ENCODE measurements at places on chromosomes 7 and 10.

GRCh38 chr7:132576721-132577085 lies 433 bp upstream of the PLXNA4 start:
- no peak for DNase-seq

- no peak for DNase-seq
Measured at GRCh38 chr7:69776611-69777010, 178.3 kb downstream of the AUTS2 start.

DNA sequence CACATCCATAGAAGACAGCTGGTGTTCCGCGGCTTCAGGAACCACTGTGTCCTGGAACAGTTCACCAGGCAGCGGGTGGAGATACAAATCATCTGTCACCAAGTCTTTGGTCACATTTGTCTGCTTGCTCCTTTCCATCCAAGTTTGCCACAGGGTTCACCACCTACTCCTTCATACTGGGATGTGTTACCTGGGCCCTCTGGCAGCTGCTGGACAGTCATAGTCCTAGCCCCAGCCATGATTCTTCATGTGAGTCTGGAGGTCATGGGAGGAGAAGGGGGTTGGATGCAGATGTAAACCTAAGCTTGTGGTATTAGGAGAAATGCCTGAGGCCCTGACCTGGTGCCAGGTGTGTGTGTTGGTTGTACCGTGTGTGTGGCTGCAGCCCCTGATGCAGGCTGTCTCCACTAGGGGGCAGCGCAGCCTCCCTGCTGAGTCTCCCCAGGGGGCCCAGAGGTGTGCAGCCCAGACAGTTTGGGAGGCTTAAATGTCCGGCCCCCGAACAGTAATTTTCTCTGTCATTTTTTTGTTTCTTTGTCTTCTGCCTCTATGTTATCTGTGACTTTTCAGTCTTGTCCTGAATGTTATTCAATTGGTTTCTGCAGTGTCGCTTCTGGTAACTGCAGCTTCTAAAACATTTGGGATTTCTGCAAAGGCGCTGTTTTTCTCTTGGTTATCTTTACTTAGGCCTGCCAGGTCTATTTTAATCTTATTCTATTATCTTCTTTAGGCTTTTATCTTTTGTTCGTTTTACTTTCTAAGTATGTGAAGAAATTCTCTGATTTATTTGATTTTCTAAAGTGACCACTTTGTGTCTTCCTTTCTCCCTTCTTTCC lies 14.8 kb downstream of the NPS start:
- no peak for DNase-seq

GRCh38 chr10:528173-529165 lies 161.0 kb downstream of the DIP2C start:
- no peak for DNase-seq

DNA sequence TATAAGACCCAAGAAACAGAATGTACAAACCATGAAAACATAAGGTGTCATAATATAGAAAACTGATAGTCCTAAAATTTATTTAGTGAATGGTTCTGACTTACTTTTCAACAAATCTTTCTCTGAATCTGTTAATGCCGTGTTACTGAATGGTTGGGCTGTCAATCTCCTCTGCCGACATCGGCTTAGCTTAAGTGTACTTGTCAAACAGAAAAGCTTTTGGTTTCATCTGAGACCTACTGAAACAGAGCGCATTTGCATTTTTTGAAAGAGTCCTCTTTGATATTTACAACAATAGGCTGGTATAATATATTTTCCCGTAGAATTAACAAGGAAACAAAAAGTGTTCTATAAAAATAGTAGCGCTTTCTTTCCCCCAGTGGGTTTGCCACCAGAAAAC lies 120.9 kb upstream of the ZNF804B start:
- no peak for DNase-seq

GRCh38 chr10:69123306-69123746 lies 652 bp upstream of the VPS26A start:
- DNase-seq: peak; percentile 68

- DNase-seq: no peak
Measured at GRCh38 chr10:93904901-93905300, 11.1 kb downstream of the SLC35G1 start.

- no peak for DNase-seq
Measured at GRCh38 chr7:7867846-7868571, 100.6 kb upstream of the GLCCI1 start.

DNA sequence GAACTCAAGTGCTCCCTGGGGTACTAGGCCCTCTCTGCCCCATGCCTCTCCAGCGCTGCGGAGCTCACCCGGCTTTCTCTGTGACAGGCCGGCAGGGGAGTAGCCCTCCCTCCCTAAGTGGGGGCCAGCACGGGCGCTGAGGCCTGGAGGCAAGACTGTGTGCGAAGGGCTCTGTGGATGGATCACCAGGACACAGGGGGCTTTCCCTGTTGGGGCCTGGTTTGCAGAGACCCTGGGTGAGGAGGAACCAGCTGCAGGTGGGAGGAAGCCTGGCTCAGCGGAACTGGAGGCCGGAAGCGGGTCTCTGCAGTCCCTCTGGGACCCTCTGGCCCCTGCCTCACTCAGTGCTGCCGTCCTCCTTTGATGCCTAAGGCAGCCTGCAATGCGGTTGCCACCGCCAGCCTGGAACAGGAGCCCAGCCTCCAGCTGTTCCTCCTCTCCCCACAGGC lies 106.0 kb downstream of the CYTH3 start:
- DNase-seq: no peak

DNA sequence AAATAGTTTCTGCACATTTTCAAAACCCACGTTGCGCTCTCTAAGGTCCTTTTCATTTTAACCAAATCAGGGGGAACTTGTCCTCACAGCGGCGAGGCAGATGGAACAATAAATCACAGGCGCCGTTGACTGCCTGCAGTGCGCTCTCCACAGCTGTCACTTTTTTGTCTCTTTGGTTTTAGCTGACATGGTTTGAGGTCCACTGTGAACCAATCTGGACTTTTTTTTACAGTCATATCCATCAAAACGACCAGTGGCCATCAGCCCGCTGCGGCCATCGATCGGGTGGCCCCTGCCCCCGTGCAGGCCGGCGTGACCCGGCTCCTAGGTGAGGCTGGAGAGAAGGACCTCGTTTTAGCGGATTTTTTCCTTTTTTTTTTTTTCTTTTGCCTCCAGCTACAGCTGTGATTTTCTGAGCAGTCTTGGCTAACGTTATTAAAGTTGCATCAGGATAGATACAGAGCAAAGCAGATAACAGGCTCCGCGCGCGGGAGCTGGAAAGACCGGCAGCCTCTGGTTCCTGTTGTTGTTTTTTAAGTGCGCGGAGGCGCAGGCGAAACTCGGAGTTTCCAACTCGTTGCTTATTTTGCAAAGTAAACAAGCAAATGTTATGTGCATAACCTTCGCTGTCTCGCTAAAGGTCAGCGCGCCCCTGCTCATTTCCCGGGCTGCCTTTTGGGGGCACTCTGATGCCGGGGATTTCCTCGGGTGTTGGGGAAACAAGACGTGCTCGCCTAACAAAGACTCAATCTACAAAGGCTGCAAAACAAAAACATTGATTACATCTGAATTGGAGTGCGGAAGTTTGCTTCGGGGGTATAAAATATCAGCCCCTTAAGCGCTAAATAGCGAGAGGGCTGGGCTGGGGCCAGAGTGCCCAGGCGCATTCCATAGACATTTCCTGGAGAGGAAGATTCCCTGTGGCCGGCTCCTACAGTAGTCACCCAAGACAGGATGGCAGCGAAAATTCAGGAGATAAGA lies 414.8 kb upstream of the MKI67 start:
- no peak for DNase-seq

GRCh38 chr7:15236952-15237351 lies 324.9 kb downstream of the AGMO start:
- DNase-seq: no peak

- DNase-seq: no peak
Measured at GRCh38 chr10:80051993-80052392, 26.5 kb upstream of the TMEM254 start.

DNA sequence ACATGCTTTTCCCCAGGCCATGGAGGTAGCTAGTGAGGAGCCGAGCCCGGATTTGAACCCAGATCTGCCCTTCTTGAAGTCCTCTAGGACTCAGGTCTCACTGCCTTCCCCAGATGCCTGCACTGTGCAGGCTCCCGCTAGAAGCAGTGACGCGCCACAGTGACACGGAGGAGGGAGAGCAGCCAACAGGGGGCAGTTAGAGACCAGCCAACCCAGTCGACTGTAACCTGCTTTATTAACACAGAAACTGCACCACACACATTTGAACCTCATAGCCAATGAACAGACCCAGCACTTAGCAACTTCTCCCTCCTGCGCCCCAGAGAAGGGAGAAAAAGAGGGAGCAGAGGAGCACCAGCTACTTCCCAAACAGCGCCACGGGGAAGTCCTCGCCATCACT lies 27.4 kb downstream of the PILRA start:
- DNase-seq: no peak

DNA sequence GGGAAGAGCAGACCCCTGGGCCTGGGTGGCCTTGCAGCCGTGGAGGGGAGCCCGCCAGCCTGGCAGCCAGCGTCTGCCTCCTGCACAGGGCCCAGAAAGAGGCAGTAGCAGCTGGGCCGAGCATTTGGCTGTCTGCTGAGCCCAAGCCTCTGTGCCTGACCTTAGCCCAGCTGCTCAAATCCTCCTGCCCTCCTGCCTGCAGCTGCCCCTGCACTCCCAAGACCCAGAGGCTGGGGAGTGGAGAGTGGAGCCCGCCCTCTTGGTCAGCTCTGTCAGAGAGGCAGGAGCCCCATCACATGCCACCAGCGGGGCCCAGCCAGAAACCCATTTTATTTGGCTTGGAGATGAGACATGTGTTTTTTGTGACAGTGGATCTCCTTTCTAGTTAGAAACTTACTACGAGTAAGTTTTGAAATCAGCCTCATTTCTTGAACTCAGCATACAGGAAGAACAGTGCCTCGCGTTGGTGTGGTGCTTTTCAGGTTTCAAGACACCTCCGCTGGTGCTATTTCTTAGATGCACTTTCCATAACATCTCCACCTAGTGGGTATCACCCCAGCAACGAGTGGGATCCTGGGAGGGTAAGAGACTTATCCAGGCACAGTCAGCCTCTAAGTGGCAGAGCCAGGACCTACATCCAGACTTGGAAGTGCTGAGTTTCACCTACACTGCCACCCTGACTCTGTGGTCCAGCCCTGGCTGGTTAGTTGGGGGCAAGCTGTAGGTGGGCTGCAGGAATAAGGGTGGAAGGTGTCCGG lies 477.1 kb downstream of the RPS24 start:
- DNase-seq: no peak

- DNase-seq: no peak
Measured at GRCh38 chr10:80283536-80284199, 5.8 kb downstream of the MAT1A start.

DNA sequence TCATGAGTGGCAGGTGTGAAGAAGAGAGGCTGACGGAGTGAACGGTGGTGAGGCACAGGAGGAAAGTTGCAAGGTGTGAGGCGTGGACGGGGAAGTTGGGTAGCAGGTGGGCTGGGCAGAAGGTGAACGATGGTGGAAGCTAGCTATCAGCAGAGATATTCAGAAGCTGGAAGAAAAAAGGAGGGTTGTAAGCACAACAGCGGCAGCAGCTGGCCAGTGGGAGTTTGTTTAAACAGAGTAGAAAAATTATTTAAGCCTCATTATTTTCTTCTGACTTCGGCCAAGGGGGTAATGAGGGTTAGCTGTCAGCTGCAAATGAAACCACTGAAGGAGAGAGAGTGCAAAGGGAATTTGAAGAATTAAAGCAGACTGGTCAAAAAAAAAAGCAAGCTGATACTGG lies 62.1 kb upstream of the PRKAR2B start:
- no peak for DNase-seq

Data from RKO (cell line).